ENCODE measurements at places on chromosomes 2 and 18.

GRCh38 chr2:166665991-166666940 is 172.2 kb upstream of the SCN7A start:
- no peak for DNase-seq

GRCh38 chr2:96499061-96499960 is 5.8 kb downstream of the NEURL3 start:
- DNase-seq: no peak

GRCh38 chr2:203802342-203803052 is 65.1 kb upstream of the CTLA4 start:
- no peak for DNase-seq

DNA sequence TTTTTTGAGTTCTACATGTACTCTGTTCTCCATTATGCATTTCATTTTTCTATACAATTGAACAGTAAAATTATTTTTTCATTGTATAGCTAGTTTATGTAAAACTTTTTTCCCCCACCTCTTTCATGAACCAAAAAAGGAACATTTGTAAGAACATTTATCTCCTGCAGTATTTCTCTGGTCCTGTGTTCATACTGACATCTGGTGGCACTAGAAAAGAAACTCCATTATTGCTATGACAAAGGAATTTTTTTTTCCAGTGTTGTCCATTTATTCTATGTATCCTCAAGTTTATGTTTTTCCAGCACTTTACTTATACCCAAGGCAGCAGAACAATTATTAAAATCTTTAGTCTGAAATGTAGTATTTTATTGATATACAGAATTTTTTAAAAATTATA is 27.4 kb upstream of the CHAC2 start:
- DNase-seq: no peak

DNA sequence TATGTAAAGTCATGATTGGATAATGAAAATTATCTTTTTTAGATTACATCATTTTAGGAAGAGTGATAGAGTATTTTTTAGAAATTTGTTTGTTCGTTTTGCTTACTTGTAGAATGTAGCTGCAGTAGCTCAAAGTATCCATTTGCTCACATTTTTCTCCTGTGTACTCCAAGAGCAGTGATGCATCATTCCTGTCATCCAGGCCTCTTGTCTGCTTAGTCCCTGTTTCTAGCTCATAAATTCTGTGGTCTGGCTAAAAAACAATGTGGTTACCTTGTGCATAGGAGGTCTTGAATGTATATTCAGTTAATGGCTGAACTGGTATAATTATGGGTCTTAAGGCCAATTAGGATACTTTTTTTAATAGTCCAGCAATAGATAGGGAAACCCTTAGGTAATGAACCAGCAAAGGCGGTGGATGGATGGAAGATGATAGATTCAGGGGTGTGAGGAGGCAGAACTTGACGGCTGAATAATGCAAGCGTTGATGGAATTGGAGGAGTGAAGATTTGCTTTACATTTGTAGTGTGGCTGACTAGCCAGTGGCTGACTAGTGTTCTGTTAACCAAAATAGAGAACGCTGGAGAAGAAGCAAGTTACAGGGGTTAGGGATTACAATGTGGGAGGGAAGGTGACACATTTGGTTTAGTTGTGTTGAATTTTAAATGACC is 145.0 kb downstream of the ZNF407 start:
- DNase-seq: no peak

GRCh38 chr2:189474526-189474925 is 33.3 kb downstream of the WDR75 start:
- DNase-seq: no peak

DNA sequence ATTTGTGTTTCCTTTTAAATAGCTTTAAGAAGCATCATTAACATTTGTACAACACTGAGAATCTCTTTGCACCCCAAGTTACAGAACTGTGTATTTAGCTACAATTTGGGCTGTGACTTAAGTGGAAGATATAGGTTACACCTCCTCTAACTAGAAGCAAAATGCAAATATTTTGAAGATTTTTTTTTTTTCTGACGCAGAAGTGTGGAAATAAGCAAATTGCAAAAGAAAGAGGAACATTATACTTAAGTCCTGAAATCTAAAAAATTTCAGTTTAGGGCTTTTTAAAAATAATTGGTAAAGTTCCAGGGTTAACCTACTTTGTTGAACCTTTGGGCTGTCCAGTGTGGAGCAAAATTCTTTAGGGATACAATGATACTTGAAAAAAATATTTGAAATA is 41.4 kb upstream of the RBMS1 start:
- DNase-seq: no peak

- no peak for DNase-seq
Measured at GRCh38 chr18:48804856-48805610, 145.7 kb downstream of the SMAD7 start.

DNA sequence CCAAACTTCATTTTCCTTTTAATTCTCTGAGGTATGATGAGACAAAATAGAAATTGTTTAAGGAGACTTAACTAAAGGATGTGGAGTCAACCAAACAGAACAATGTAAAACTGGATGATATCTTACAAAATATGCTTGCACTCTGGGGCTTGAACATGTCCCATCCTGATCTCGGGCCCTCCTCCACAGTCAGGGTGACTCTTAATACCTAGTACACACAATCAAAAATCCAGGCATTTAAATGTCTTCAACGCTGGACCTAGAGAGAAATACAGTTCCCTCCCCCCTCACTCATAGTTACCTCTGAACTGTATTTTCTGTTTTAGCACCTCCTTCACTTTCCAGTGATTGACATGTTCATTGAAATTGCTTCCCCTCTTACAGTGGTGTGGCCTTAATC is 36.9 kb upstream of the SERPINB2 start:
- no peak for DNase-seq

- no peak for DNase-seq
Measured at GRCh38 chr18:13011719-13012118, 20.6 kb downstream of the CEP192 start.

DNA sequence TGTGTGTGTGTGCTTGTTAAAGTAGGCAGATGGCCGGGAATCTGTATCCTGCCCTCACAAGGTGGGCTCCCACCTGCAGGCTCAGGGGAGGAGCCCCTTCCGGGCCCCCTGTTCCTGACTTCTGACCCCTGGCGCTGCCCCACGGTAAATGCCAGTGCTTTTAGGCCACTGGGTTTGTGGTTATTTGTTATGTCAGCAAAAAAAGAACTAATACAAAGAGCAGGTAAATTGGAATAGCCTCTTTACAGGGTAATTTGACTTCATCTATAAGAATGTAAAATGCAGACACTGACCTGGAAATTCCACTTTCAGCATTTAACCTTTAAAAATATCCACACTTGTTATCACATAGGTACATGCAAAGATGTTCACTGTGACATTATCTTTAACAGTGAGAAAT is 44.2 kb downstream of the RTP5 start:
- DNase-seq: no peak

DNA sequence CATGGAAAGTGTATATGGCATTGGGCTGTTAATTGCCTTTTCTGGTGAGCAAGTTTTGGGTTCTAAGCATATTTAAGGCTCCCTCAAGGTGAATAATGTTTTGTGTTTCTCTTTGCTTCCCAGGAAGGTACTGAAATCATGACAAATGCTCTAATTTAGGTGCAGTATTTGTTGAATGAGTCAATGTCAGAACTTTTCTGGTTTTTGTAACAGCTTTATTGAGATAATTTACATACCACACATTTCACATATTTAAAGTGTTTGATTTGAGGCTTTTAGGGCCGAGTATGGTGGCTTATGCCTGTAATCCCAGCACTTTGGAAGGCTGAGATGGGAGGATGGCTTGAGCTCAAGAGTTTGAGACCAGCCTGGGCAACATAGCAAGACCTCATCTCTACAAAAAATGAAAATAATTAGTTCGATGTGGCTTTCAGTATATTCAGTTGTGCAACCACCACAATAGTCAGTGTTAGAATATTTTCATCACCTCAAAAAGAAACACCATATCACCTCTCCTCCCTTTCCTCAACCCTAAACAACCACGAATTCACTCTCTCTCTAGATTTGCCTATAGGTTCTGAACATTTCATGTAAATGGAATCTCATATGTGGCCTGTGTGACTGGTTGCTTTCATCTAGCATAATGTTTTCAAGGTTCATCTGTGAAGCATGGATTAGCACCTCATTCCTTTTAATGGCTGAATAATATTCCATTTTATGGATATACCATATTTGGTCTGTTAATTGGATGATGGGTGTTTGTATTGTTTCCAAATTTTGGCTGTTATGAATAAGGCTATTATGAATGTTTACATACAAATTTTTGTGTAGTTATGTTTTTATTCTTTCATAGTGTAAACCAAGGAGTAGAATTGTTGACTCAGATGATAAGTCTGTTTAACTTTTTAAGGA is 54.9 kb downstream of the MGAT5 start:
- no peak for DNase-seq

- no peak for DNase-seq
Measured at GRCh38 chr2:71798266-71799012, 345.1 kb downstream of the DYSF start.

DNA sequence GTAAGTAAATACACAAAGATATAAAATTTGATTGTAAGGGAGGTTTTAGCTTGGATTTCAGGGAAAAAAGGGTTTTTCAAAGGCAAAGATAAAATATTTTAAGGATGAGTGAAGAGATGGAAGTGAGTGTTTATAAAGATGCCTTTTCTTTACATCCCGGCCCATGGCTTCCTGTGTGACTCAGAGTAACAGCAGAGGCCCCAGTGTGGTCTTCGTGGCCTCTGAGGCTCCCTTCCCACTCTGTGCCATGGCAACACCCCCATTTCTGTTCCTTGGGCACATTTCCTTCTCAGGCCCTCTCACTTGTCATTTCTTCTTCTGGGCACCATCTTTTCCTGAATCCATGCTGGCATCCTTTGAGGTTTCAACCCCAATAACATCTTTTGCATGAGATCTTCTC is 92.6 kb upstream of the TMEM18 start:
- DNase-seq: no peak

GRCh38 chr2:88252646-88253045 is 82.5 kb downstream of the THNSL2 start:
- DNase-seq: no peak

DNA sequence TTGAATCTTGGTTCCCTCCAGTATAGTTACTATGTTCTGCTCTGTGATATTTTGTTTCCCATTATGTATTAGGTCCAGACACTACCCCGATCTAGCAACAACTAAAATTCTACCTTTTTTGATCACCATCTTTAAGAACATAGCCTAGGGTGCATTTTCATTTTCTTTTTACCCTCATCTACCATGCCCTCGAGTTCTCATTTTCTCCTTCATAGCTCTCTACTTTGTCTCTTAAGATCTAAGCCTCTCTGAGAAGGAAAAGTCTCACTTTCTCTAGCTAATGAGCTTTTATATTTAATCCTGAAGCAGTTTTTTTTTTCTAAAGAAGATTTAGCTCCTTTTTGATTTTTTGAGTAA is 1089.4 kb upstream of the SLC39A10 start:
- no peak for DNase-seq

DNA sequence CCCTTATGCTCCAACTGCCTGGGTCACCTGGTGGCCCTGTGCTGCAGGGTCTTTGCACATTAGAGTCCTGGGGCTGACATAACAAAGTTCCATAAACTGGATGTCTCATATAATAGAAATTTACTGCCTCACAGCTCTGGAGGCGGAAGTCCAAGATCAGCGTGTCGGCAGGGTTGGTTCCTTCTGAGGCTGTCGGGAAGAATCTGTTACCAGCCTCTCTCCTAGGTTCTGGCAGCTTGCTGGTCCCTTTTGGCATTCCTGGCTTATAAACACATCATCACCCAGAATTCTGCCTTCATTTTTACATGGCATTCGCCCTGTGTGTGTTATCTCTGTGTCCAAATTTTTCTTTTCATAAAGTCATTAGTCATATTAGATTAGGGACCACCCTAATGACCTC is 170.5 kb downstream of the NDUFA10 start:
- no peak for DNase-seq

DNA sequence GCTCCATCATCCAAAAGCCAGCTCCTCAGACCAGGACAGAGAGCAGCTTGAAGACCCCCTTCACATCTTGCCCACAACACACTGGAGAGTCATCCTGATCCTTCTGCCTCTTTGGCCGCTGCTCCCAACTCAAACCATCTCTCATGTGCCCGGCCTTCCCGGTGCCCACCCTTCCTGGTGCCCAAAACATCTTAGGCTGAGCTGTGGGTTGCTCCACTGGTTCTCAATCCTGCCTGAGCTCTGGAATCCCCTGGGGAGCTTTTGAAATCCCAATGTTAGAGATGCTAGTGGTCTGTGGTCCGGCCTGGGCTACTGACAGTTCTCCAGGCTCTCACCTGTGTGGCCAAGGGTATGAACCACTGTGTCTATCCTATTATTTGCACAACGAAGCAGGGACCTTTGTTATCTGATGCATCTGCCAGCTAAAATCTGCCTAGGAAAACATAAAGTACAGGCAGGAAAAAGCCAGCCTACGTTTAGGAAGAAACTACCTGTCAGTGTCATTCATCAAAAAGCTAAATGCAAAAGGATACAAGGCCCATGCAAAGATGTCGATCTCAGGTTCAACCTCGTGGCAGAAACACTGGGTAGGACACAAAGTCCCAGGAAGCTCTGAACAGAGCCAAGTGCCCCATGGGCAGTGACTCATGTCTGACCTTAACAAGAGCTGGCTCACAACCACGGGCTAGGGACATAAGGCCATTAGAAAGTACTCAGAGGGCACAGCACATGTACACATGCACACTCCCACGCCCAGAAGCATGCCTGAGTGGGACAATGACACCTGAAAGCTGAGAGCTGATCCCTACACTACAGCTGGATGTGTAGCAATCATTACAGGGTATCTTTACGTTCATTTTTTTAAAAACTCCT is 30.8 kb downstream of the TBC1D8 start:
- no peak for DNase-seq

DNA sequence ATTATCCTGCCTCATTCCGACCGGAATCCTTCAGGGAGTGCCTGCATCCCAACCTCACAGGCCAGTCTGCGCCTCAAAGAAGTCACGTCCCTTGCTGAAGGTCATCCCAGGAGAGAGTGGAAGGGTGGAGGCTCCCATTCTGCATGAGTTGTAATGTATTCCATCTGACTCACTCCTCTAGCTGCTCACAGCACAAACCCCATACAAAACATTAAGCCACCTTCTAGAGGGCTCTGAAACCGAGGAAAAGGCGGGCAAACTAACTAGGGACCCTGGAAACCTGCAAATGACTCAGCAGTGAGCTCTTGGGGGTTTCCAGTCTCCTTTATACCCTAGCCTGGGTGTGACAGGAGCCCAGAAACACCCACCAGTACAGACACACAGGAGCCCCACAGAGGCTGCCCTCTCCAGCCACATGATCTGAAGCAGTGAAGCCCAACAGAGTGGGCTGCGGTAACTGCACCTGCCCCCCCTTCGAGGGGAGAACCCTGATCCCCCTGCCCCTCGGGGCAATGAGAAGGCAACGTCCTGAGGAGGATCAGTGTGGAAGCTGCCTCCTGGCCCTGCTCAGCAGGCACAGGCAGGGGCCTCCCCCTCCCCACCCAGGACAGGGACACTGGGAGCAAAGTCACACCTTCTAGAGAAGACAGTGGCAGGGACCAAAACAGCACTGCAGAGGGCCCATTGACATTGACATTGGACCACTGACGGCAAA is 69.3 kb upstream of the SNTG2 start:
- DNase-seq: no peak

DNA sequence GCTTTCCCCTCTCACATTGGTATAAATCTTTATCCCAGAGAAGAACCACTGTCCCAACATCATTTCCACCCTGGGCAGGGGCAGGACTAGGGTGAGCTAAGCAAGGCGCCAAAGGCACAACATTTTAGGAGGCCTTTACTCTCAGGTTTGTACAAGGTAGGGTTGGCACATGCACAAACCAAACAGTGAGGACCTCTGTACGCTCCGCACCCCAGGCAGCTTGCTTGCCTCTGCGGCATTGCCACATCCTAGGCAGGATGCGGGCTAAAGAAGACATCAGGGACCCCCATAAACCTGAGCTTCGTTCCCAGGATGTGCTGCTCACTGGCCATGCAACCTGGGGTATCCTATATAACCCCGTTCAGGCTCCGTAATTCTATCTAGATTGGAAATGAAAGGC is 128.1 kb upstream of the DAPL1 start:
- DNase-seq: no peak
